ENCODE measurements at places on chromosomes 5 and 9.

- no peak overlapping the region for H3K4me3 ChIP-seq
- H3K4me1 ChIP-seq: no peaks in the 10 kb centered on the region
- no peaks in the 10 kb centered on the region for H3K27me3 ChIP-seq
Measured at GRCh38 chr9:17520268-17521064, 58.4 kb upstream of the SH3GL2 start.

GRCh38 chr9:130072515-130073235, 19.0 kb downstream of the GPR107 start:
- H3K4me3 ChIP-seq: no peak overlapping the region
- no peak for DNase-seq
- H3K27ac ChIP-seq: peak overlapping the region; percentile 54
- no peaks in the 10 kb centered on the region for H3K27me3 ChIP-seq

- peaks cover 17% of the 10 kb centered on the region for H3K4me1 ChIP-seq
- peak; percentile 48 for DNase-seq
- H3K27ac ChIP-seq: no peak overlapping the region
Measured at GRCh38 chr9:93098236-93098946, 2.4 kb downstream of the CARD19 start.

DNA sequence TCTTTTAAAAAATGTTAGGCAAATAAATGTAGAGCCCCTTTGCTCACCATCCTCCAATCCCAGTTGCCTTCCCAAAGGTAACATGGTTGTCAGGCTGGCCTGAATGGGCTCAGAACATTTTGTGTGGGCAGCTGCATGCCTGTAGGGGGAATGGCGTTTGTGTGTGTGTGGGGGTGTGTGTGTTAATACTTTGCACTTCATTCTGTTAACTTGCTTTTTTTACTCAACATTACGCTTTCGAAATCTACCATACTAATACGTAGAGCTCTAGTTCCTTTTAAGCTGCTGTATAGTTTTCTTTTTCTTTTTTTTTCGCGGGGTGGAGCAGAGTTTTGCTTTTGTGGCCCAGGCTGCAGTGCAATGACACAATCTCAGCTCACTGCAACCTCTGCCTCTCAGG, 14.0 kb downstream of the MYOZ3 start:
- no peaks in the 10 kb centered on the region for H3K27me3 ChIP-seq
- H3K36me3 ChIP-seq: no peaks in the 10 kb centered on the region
- peaks cover 12% of the 10 kb centered on the region for H3K4me1 ChIP-seq
- no peak overlapping the region for H3K27ac ChIP-seq
- DNase-seq: no peak

DNA sequence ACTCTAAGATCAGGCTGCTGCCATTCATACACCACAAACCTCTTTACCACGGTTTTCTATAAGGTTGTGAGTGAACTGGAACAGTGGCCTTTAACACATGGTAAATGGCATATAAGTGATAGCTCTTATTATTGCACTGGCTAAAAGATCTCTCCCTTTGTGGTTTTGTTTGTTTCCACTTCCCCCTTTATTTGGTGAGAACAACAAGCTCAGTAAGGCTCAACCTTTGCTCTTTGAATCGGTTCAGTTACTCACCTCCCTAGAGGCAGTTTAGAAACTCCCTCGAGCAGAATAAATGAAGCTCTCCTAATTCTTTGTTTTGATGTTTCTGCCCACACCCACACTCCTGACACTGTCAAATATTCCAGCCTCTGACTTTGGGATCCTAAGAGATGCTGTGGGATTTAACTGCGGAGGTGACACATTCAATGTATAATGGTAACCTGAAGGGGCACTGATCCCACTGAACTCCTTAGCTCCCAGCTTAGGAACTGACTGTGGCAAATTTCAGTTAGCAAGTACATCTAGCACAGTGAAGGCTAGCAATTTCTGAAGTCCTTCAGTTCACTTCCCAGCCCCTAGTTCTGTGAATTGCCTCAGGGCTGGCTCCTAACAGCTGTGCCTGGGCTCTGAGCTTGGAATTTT, 22.5 kb upstream of the RAD23B start:
- no peak overlapping the region for H3K27ac ChIP-seq
- no peak for DNase-seq
- H3K36me3 ChIP-seq: no peaks in the 10 kb centered on the region

DNA sequence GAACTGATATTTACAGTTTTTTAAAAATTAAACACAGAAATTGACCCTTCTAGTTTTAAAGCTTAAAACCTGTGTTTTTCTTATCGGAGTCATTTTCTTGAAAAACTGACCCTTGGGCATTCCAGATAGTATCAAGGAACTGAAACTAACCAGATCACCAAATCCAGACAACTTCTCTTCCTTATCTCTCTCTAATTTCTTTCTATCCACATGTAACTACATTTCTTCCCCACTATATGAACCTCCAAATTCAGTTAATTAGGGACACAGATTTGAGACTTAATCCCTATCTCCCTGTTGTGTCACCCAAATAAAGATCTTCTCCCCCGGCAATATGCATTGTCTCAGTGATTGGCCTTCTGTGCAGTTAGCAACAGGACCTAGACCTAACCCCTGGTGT, 1643.0 kb upstream of the CDH6 start:
- no peak overlapping the region for H3K27ac ChIP-seq
- H3K4me3 ChIP-seq: no peak overlapping the region
- H3K27me3 ChIP-seq: no peaks in the 10 kb centered on the region
- DNase-seq: no peak
